Effector memory CD8-positive, alpha-beta T cell (primary cell): ENCODE measurements at places on chromosomes 16 and 17.

DNA sequence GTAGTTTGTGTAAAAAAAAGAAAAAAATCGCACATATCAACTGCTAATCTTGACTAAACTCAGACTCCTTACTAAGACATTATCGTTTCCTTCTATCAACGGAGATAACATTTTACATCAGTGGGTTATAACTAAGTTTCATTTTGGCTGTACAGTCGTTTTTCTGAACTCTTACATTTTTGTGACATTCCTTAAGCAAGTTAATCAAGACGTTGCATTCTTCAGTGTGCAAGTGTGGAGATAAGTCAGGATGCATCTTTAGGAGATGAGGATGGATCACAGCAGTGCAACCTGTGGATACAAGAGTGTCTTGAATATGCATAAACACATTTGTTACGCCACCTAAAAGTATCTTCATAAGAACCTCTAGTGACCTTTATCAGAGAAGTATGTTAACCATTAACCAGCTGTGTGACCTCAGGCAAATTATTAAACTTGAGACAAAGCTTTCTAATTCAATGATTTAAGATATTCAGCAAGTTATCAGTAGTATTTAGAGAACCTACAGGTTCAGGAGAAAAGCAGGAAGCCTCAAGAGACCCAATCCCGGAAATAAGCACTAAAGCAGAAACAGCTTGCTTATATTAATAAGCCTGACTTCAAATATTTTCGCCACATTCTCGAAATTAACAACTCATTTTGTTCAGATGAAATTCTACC lies 9.4 kb downstream of the CMC2 start:
- no peak for DNase-seq

DNA sequence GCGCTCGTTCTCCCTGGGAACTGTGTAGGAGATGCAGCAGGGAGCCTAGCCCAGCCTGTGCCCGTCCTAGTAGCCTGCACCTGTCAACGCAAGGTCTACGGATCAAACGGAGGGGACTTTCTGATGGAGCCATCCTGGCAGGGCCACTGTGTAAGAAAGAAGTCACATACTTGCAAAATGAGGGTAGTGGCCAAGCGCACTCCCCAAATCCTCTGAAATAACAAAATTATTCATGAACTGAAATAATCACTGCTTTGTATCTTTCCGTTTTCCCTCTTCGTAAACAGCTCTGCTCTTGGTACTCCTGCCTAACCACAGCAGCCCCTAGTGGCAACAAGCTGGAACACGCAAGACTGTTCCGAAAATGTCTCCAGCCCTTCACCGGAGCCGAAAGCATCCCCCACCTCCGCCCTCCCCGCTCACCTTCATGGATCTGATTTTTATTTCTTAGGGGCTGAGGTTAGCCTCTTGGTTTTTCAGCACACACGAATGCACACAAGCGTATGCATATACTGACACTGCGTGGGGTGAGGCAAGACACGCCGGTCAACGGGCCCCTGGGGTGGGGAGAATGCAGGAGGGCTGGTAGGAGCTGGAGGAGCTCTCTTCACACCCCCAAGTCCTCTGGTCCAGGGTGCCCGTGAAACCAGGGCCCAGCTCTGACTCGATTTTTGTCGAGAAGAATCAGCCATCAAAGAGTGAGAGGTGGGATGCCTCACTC lies 100.8 kb downstream of the ABCC12 start:
- DNase-seq = peak; percentile 1

DNA sequence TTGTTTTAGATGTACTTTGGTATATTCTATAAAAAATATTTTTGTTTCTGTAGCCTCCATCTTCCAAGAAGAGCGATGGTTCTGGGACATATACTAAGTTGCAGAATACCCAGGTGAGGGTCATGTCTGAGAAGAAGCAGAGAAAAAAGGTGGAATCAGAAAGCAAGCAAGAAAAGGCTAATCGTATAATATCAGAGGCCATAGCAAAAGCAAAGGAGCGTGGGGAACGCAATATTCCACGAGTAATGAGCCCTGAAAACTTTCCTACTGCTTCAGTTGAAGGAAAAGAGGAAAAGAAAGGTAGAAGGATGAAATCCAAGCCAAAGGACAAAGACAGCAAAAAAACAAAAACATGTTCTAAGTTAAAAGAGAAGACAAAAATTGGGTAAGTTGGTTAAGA lies 154.6 kb downstream of the CHD9 start:
- DNase-seq = no peak

DNA sequence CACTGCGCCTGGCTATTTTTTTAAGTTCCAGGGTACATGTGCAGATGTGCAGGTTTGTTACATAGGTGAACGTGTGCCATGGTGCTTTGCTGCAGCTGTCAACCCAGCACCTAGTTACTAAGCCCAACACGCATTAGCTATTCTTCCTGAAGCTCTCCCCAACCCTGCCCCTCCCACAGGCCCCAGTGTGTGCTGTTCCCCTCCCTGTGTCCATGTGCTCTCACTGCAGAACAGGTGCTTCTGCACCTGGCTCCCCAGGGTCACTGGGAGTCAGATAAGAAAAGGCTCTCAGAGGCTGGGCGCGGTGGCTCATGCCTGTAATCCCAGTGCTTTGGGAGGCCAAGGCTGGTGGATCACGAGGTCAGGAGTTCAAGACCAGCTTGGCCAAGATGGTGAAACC lies 6.2 kb downstream of the HASPIN start:
- DNase-seq = no peak

GRCh38 chr16:57268804-57269800 lies 15.4 kb downstream of the PLLP start:
- no peak for DNase-seq

DNA sequence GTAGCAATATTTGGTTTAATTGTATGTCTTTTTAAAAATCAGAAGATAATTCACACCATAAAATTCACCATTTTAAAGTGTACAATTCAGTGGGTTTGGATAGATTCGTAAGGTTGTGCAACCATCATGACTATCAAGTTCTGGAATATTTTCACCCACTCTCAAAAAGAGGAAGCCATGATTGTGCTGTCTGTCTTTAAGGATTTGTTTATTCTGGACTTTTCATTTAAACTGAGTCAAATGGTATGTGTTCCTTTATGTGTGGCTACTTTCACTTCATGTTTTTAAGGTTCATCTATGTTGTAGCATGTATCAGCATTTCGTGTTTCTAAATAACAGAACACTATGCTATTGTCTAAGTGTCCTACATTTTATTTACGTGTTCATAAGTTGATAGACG lies 68.1 kb upstream of the CPHXL start:
- DNase-seq = no peak

DNA sequence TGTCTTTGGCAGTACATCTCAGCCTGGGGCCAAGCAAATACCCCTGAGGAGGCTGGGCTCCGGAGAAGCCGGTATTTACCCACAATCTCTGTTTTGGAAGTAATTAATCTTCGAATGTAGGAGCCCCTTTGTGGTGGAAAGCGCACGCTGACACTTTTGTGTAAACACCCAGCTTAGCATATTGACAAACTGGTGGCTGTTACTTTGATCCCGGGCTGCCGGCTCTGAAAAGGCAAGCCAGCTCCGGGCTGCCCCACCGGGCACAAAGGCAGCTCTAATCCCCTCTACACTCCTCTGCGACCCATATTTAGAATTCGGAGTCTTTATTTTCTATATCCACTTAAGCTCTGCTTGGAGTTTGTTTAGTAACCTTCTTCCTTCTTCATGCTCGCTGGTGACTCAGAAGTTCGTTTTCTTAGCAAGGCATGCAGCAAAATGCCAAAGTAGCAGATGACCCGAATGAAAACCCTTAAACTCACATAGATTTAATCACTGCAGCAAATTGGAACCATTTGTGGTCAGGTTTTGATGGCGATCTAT lies 144.0 kb upstream of the IRX3 start:
- DNase-seq = no peak

DNA sequence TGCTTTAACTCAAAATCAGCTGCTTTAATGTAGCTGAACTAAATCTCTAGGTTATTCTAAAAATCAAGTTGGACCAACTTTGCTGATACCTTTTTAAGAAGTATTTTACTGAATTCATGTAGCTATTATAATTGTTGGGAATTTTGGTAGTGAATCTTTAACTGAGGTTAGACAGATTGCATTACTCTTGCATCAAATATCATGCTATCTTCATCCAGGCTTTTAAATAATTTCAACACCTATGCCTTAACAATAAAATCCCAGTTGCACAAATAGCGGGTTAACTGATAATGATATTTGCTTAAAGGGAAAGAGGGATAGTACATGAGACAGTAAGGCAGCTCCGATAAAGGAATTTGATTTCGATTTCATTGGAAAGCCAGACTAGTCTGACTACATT lies 241.3 kb upstream of the TBX2 start:
- no peak for DNase-seq

DNA sequence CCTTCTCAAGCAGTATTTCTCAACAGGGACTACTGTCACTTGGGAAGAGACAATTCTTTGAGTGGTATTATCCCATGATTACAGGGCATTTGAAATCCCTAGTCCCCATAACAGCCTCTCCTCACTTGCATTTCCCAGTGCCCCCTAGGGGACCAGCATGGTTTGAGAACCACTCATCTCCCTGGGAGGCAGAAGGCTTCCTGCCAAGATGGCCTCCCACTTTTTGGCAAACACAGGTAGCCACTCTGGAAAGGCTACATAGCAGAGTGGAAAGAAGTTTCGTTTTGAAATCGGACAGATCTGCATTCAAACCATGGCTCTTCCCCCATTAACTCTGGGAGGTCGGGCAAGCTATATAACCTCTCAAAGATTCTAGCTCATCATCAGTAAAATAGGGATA lies 256.8 kb downstream of the XYLT1 start:
- DNase-seq = no peak

DNA sequence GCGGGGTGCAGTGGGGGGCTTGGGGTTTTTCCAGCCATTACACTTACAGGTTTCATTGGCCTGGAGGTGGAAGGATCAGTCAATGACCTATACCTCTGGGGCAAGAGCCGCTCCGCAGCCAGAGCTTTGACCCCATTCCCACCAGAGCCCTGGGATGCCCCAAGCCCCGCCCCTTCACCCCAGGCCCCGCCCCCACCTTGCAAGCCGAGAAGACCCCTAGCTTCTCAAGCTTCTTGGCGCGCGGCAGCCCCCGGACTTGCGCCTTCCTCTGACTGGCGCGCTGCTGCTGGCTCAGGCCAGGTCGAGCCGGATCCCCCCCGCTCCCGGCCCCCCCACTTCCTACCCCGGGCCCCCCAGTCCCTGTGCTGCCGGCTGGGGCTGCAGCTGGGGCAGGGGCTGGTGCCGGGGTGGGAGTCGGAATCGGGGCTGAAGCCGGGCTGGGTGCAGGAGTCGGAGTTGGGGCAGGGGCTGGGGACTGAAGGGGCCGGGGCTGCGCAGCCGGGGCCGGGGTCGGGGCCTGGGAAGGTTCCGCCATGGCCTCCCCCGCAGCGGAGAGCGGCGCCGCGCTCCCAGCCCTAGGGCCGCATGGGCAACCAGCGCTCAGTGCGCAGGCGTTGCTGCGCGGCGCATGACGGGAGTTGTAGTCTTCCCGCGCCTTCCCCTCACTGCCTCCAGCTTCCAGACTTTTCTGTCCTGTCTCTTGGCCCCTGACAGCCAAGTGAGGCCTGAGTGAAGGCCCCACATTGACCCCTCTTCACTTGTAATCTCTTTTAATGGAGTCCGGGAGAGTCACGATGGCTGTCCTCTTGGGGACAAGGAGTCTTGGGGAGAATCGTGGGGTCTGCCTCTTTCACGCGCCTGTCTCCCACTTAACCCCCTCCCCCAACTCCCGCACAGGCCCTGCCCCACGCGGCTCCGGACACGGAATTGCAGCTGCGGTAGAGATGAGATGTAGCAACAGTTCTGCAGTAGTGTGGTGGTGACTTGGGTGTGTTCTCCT lies at the start of gene KAT2A:
Gene KAT2A (minus strand): TSS at position 598 of the 1,000 bp plus-strand sequence. CDS start 63 bp downstream, at position 535.
- peak; percentile 71 for DNase-seq

GRCh38 chr16:84136331-84137125 lies 8.4 kb downstream of the HSDL1 start:
- no peak for DNase-seq

DNA sequence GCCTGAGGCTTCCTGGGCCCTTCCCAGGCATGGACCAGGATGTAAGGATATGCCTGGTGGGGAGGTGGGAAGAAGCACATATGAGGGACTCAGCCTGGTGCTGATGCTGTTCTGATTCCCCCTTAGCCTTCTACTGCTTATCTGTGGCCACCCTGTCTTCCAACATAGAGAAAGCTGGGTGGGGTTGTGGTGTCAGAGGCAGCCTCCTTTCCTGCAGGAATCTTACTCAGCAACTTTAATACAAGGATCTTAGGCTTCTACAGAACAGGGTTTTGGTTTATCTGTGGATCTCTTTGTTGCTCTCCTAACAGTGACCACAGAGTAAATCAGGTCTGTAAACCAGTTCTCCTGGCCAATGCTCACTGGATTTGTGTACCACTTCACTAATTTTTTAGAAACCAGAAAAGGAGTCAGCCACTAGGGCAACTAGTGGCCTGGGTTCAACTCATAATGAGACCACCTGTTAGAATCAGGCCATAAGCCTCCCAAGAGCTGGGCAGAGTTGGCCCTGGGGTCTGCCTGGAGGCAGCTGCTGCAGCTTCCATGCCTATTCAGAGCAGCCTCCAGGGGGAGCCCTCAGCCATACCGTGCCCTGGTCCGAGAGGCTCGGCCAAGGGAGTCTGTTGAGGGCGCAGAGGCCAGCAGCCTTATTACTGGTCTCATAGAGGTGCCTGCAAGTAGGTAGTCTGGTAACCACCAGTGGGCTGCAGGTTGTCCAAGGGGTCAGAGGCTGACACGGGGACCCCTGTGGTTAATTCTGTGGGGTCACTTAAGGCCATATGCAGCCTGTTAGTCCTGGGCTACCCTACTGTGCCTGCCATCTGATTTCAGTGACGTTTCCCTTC lies 7.1 kb downstream of the HAS3 start:
- DNase-seq = peak; percentile 36

DNA sequence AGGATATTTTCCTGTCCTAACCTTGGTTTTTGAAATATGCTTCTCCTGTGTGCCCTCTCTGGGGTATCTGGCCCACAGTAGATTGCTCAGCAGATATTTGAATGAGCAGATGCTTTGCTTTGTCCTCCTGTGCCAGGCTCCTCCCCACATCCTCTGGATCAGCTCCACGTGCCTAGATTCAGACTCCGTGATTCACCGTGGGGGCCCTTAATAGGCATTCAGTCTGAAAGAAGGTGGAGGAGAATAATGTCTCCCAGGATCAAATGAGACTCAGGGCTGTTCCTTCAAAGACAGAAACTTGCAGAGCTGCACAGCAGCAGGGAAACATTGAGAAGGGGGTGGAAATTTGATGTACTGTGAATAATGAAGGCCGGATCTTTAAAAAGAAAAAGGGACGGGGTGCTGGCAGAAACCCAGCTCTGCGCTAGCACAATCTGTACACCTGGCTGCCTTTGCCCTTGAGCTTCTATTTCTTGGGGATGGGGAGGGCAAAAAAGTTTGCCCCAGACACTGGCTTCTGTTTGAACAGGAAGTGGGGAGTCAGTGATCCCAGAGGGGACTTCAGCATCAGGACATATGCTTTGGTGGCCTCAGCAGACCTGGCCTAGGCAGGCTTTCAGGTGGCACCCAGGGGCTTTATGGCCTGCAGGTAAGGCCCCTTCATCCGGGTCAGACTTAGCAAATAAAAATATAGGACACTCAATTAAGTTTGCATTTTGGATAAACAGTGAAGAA lies 15.9 kb upstream of the SLC12A3 start:
- no peak for DNase-seq

DNA sequence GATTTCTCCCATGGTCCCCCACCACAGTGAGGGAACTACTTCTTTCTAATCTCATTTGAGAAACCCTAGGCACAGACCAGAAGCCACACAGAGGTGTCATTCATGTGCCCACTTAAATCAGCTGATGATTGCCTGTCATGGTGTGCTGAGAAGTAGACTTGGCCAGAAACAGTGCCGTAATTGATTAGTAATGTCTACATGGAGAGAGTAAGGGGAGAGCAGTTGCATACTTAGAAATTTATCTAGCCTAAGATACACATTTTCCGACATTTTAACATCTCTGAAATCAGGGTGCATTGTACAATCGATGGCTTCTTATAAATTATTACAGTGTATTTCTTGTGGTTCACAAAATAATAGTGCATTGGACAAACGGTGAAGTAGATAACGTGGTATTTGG lies 271.8 kb downstream of the IRF8 start:
- DNase-seq = no peak
